Stimulated activated CD4-positive, alpha-beta T cell treated with anti-CD3 and anti-CD28 coated beads, Interleukin-4, amount 100 ng/mL, for 4 hours (primary cell): ENCODE measurements at places on chromosomes 7 and 10.

DNA sequence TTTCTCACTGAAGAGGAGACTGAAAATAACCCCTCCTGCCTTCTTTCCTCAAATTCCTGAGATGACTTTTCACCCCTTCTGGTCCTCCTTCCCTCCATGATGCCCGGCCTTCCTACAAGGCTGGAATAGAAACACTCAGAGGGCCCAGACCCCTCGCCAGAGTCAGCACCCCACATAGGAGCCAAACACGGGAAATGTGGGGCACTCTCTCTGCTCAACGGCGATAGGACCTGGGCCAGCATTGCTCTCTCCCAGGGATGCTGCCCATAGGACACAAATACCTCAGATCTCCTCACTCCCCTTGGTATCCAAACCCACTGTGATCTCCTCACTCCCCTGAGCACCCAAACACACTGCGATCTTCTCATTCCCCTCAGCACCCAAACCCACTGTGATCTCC lies 7.4 kb downstream of the CFAP46 start:
- DNase-seq, result no peak

- DNase-seq, result no peak
These were observed 59.6 kb upstream of the TRIL start for GRCh38 chr7:29017713-29018112.

DNA sequence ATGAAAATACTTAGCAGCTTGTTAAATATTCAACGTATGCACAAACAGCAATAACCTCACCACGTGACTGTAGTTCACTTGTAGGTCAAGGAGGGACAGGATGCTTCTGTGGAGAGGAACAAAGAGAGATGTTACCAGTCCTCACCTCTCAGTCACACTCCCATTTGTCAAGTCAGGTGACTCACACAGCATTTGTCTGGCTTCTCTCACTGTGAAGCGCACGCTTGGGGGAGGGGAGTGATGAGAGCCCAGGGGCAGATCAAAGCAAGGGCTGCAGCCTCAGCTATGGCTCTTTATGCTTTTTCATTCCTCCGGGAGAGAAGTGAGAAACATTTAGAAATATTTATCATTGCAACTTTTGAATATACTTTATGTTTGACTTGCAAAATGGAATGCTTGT lies 2.9 kb upstream of the RBM20 start:
- peak; percentile 43 for DNase-seq

GRCh38 chr7:80833289-80834268 lies 85.3 kb downstream of the SEMA3C start:
- no peak for DNase-seq

- no peak for DNase-seq
These were observed 733 bp downstream of the HIBADH start for GRCh38 chr7:27661811-27662489.

- no peak for DNase-seq
These were observed 8.1 kb downstream of the MPP7 start for GRCh38 chr10:28294809-28295208.
